Activated CD8-positive, alpha-beta memory T cell treated with anti-CD3 and anti-CD28 coated beads for 1 hour (primary cell): ENCODE measurements at places on chromosomes 11 and 22.

- no peak for DNase-seq
Measured at GRCh38 chr22:26648528-26649388, 8.6 kb upstream of the MIAT start.

DNA sequence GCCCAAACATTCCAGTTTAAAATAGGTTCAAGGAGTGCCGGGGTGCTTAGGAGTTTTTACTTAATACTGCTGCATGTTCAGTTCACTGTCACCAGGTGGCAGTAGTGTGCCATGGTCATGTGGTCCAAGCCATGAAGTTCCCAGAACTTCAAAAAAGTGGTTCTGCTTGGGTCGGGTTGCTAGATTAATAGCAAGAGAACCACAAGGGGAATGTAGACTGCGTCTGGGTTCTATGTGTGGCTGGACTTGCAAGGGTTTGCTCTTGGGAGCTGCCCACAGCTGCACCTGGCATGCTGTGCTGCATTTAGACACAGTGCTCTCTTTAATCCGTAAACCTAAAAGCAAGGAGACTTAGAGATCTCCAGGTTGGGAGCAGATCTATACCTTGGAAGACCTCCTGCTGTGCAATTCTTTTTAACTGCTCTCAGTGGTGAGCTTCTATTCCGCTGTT lies 6.5 kb upstream of the SPON1 start:
- no peak for DNase-seq

GRCh38 chr11:111441443-111441842 lies 62.4 kb upstream of the POU2AF1 start:
- no peak for DNase-seq

DNA sequence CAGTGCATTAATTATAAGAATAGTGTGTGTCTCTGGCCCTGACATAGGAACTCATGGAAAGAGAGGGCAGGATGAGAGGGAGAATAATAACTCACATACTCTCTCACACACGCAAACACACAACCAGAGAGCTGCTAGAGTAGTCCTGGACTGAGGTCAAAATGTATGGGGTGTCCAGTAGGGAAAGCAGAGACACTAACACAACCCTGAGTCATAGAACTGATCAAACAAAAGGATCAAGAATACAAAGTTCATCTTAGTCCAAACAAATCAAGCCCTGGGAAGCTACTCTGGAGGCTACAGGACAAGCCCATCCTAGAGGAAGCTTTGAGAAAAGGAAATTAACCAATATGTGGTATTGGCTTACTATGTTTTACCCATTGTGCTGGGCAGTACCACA lies 178.5 kb upstream of the GUCY1A2 start:
- DNase-seq = no peak

- peak; percentile 5 for DNase-seq
Measured at GRCh38 chr11:86805873-86806310, 5.5 kb downstream of the PRSS23 start.

DNA sequence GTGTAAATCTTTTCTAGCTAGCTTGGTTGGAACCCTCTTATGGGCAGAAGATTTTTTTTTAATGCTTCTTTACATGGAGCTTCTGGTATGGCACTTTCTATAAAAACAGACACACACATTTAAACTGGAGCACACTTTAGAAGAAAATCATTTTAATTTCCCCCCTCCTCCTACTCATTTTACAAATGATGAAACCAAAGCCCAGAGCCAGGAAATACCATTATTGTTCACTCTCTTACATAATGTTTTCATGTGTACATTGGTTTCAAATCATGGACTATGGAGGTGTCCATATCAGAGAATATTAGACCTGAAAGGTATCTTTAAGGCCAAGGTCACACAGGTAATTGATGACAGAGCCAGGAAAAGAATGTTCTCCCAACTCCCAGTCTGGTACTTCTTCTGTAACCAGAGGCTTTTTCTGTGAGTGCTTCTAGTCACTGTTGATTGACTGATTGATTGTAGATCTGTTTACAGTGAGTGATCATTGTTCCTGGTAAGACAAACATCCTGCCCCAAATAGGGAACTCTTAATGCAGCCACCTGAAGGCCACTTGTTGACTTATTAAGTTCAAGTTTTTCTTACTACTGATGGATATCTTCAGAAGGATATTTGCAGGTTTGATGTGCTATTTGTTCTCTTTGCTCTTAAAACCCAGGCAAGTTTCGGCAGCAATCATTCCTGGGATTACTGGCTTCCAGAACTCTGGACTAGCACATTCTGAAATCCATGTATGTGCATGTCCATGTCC lies 26.8 kb upstream of the ME3 start:
- no peak for DNase-seq

DNA sequence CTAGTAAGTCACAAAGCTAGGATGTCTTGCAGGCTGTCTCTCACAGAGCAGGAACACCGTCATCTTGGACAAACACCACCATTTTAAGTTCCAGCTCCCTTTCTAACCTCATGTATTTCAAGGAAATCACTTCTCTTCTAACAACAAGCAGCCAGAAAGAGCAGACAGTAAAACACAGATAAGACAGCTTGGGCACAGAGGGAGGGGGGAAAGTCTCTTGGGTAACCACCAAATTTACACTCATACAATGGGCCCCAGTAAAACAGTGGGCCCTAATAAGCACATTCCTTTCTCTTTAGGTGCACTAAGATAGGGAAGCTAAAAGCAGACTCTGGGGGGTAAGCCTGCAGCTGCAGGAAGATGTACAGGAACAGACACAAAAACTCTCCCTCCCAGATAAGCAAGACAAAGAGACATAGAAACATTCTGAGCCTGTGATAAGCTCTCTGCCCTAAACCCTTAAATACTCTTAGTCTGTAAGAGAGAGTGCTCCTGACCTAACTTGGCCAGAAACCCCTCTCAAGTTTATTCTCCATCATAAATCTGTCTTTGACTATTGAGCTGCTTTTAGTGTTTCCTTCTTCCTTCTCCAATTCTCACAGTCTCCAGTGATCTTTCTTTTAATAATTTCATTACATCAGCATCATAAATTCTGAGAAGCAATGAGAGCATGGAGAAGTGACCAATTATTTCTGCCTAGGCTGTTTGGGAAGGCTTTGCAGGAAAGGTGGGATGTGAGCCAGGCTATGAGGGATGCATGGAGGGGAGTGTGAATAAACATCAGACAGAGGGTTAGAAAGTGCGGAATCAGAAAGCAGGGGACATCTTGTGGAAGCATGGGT lies 7.4 kb downstream of the OR10D3 start:
- DNase-seq = no peak

DNA sequence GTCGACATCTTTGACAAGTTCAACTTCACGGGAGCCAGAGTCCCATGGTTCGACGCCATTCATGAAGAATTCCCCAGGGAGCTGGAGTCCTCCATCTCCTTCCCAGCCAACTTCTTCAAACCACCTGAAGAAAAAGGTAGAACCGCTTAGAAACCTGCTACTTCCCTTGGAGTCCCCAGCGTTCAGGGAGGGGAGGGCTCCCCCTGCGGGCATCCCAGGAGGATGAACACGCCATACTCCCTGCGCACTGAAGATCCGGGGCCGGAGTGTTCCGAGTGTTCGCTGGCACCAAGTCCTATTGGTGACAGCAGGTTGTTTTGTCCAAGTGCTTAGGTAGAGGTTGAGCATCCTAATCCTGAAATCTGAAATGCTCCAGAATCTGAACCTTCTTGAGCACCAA lies 51.7 kb upstream of the PRODH start:
- DNase-seq = no peak

DNA sequence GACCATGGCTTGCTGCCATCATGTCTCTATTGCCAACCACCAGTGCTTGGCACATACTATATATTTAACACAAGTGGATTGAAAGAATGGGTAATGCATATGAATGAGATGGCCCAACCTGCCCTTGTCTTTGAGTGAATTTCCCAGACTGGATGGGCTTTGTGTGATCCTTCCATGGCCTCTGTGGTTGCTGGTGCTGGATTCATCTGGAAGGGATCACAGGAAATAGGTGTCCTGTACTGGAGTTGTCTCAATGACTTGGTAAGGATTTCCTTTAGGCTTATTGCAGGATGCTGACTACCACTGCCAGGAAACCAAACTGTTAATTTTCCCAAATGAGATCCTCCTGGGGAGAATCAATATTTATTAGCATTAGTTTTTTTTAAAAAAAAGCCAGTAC lies 328.6 kb downstream of the TMEM135 start:
- DNase-seq = no peak

GRCh38 chr11:66820381-66820780 lies 22.9 kb upstream of the RCE1 start:
- DNase-seq = no peak

DNA sequence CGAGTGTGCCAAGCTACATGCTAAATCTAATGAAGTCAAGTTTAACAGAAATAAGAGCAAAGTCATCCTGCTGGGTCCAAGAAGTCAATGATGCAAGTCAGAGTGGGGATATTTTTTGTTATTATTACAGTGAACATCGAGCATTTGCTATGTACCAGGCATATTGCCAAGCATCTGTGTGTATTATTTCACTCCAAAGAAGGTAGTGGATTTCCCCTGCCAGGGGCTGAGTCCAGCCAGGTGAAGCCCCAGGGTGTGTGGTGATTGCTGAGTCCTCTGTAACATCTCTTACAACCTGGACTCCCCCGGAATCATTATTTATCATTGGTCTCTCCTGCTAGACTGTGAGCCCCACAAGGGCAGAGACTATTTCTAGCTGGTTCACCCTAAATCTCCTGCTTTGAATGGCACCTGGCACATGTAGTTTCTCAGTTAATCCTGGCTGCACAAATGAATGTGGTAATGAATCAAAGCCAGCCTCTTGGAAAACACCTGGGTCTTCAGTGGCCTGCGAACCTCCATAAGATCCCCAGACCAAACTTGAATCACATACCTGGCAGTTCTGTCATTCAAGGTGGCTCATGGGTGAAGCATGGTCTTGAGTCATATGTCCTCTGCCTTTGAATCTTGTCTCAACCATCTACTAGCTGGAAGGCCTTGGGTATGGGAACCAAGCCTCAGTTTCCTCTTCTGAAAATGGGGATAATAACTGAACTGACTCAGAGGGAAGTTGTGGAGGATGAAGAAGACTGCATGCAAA lies 549.2 kb downstream of the MIAT start:
- no peak for DNase-seq

DNA sequence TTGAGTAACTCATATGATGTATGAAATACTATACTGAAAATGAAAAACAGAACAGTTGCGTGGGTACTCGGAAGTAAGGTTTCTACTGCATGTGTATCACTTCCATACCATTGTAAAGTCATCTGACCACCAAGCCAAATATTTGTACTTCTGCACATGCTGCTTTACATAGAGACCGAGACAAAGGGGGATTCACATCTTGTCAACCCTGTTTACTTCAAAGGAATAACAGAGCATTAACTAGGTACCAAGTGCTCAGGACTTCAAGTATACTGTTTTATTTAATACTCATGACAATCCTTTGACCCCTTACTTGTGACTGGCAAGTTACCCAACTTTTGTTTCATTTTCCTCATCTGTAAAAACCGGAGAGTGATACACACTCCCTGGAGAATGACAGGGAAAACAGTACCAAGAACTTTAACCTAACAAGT lies 9.9 kb downstream of the MAPK1 start:
- DNase-seq = no peak

DNA sequence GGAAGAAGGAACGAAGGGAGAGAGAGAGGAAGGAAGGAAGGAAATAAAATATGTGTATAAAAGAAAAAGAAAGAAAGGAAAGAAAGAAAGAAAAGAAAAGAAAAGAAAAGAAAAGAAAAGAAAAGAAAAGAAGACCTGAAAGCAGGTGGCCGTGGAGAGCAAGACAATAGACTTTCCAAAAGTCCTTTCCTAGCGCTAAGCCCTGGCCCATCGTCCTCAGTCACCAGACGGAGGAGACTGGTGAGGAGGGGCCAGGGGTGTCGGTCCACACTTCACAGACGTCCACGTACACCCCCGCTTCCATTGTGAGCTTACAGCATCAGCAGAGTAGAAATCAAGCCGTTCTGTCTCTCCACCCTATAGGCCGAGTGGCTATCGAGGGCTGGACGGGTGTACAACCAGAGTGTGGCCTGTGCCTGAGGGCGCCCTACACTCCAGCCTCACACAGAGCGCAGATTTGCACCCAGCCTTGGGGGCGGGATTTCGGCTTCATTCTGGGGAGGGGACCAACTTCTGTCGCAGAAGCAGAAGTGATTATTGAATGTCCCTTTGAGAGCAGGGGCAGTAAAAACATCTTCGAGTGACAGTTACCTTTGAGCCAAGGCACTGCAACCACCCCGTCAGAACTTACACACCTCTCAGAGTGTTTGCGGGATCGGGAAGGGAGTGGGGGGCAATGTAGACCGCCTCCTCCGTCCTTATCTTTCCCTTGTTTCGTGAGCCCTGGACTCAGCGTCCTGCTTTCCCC lies 2.0 kb upstream of the BSX start:
- no peak for DNase-seq

DNA sequence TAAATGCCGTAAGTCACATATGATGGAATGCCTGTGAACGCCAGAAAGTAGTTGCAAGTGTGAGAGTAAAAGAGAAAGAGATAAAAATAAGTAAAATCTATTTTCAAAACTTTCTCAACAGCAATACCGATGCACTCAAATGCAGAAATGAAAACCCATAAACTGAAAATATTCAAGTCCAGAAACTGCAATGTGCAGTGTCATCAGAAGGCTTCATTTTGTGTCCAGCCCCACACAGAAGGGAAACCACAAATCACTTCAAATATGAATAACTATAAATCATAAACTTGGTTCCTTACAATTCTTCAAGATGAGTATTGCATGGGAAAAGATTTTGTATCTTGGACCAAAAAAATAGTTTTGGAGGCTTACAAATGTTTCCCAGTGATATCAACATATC lies 375.2 kb upstream of the ANO5 start:
- DNase-seq = no peak

DNA sequence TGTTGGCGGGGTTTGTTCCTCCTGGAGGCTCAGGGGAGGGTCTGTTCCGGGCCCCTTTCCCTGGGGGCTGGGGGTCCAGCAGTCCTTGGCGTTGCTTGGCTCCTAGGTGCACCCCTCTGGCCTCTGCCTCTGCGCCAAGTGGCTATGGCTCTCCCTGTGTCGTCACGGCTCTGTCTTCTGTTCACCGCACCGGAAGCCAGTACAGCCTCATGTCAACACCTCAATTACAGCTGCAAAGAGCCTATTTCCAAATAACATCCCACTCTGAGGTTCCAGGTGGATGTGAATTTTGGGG lies 64.8 kb downstream of the CELSR1 start:
- DNase-seq = no peak

DNA sequence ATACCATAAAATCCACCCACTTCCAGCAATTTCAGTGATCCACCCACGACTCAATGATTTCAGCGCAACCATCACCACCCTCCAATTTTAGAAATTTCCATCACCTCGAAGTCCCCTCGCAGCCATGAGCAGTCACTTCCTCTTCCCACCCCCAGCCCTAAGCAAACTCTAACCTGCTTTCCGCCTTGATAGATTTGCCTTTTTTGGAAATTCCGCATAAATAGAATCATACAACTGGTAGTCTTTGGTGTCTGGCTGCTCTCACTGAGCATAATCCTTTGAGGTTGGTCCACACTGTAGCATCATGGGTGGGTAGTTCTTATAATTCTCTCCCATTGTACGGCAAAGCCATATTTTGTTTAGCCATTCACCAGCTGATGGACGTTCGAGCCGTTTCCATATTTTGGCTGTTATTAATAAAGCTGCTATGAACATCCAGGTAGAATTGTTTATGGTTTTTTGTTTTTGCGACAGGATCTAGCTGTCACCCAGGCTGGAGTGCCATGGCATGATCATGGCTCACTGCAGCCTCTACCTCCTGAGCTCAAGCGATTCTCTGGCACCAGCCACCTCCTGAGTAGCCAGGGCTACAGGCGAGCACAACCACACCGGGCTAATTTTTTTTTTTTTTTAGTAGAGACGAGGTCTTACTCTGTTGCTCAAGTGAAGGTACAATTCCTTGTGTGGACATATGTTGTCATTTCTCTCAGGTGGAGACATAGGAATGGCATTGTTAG lies 16.0 kb downstream of the PIM3 start:
- DNase-seq = no peak

GRCh38 chr11:94060401-94060800 lies 39.2 kb downstream of the HEPHL1 start:
- no peak for DNase-seq
